ENCODE measurements at places on chromosomes 3 and 15.

- DNase-seq = peak; percentile 56
Measured at GRCh38 chr15:52789601-52790168, 451 bp downstream of the ONECUT1 start.

- no peak for DNase-seq
Measured at GRCh38 chr3:86175051-86175536, 815.9 kb downstream of the VGLL3 start.

DNA sequence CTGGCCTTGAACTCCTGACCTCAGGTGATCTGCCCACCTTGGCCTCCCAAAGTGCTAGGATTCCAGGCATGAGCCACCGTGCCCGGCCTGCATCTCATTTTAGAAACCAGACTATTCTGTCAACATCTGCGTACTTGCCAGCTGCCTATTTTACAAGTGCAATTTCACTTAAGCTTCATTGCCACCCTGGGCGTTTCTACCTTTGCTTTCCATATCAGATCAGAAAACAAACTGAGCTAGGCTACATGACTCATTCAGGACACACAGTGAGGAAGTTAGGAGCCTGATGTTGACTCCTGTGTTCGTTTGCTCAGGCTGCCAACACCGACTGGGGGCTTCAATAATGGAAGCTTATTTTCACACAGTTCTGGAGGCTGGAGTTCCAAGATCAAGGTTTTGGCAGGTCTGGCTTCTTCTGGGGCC lies 42.3 kb upstream of the KLHL25 start:
- DNase-seq = peak; percentile 57

DNA sequence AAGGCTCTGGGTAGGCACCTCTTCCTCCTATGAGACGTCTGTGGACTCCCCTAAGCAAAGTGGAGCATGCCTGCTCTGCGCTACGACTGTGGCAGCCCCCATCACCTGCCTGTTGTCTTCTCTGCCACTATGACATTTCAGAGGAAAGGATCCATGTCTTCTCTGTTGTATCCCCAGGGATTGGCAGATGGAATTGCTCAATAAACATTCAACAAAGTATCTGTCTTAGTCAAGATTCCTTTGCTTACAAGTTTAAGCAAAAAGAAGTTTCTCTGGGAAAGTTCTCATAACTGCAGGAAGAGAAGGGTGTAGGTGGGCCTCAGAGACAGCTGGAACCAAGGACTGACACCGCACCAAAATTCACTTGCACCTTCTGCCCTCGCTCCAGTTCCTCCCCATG lies 34.3 kb downstream of the AMOTL2 start:
- no peak for DNase-seq

DNA sequence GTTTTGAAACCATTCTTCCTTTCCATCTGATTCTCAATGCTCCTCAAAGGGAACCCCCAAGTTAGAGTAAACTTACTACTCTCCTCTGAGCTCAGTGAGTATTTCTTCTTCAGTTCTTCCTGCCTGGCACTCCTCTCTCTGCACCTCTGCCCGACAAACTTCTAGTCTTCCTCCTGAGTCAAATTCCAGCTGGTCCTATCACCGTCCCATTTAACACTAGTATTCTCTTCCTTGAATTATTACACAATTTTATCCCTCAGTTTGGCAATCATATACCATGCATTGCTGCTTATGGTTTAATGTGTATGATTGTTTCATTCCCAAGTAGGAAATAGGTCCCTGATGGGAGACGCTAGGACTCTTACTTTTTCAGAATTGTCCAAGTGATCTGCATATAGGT lies 279.7 kb downstream of the MECOM start:
- DNase-seq = no peak

- DNase-seq = peak; percentile 52
Measured at GRCh38 chr3:136250903-136251460, 842 bp downstream of the PCCB start.

DNA sequence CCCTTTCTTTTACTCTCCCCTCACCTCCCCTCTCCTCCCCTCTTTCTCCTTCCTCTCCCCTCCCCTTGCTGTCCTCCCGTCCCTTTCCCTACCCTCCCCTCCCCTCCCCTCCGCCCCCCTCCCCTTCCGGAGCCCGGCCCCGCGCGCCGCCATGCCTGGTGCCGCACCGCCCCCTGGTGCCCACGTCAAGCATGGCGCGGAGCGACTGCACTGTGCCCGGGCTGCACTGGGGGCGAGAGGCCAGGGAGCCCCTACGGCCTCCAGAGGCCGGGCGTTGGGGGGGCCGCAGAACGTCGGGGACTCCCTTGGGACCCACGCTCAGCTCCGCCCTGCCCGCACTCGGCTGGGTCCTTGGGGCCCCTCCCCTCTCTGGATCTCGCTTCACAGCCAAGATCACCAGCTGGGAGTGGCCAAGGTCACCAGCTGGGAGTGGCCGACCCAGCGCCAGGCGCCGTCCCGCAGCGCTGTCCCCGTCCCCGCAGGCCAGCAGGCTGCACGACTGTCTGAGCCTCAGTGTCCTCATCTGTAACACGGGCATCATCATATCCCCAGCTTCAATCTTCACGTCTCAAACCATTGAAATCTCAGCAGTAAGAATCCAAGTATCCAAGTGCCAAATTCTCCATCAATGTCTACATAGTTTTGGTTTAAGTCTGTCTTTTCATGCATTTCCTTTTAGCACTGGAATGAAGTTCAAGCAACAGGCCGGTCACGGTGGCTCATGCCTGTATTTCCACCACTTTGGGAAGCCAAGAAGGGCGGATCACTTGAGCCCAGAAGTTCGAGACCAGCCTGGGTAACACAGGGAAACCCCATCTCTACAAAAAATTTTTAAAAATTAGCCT lies 42.5 kb downstream of the TPRA1 start:
- DNase-seq = peak; percentile 82
